ENCODE measurements at places on chromosomes 13 and 19.

DNA sequence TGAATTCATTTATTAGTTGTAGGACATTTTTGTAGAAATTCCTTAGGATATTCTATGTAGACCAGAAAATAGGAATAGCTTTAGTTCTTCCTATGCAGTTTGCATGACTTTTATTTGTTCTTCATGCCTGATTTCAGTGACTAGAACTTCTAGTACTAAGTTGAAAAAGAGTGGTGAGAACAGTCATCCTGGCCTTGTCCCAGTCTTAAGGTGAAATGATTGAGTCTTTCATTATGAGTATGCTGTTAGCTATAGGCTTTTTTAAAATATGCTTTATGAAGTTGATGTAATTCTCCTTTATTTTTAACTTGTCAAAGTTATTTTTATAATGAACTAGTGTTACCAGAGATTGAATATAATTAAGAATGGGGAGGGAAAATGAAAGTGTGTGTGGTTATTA, 690.1 kb upstream of the KLHL1 start:
- no peak for DNase-seq

GRCh38 chr19:49763230-49763629, at the start of gene TSKS:
TSKS (minus strand) TSS chr19:49763306; CDS start chr19:49763247, 59 bp downstream.
- DNase-seq, result no peak

DNA sequence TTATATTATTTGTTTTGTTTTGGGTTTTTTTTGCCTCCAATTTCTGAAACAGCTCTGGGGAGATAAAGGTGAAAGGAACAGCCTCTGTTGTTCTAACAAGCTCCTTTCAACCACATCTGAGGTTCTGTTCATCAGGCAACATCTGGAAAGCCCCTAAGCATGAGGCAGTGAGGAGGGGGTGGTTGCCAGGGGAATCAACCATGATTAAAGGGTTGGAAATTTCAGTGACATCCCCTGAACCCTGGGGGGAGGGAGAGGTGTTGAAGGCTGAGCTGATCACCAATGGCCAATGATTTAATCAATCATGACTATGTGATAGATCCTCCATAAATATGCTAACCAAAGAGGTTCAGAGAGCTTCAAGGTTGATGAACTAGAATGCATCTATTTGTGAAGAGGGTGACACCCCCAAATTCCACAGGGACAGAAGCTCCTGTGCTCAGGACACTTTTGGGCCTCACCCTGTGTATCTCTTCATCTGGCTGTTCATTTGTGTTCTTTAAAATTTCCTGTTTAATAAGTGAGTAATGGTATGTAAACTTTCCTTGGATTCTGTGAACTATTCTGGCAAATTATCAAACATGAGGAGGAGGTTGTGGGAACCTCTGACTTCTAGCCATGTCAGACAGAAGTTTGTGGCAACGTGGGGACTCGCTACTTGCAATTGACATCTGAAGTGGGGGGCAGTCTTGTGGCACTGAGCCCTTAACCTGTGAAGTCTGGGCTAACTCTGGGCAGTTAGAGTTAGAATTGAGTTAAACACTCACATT, 221.3 kb downstream of the NHLRC3 start:
- DNase-seq, result no peak

- DNase-seq, result no peak
Observed at GRCh38 chr13:63345835-63346234, 1930.2 kb upstream of the PCDH20 start.
